IPS-NIHi11 (cell line): ENCODE measurements at places on chromosomes 12 and 14.

DNA sequence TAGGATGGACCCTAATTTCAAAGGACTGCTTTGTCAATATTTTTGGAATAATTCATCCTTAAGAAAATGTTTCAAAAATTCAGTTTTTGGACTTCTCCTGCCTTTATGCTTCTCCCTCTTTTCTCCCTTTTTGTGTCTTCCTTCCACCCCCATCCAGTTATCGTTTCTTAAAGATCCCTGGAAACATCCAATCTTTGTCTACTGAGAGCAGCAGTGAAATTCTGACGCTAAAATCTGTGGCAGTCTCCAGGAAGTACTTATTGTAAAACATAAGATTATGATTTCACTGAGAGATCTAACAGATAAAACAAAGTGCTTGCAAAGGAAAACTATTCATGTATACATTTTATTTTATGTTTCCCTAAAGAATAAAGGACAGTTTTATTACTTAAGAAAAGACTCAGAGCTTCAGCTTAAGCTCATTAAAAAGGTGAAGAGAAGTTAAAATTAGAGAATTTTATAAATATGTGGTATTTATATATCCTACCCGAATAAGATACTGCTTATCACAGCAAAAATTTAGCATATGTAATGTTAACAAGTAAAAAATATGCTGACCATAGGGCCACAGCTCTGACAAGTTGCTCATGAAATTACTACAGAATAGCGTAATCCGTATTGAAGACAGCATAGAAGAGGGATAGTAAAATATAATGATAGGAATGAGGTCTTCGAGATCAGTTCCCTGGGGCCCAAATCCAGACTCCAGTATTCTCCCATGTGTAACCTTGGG is 6.9 kb downstream of the FRMD6 start:
- DNase-seq = no peak

DNA sequence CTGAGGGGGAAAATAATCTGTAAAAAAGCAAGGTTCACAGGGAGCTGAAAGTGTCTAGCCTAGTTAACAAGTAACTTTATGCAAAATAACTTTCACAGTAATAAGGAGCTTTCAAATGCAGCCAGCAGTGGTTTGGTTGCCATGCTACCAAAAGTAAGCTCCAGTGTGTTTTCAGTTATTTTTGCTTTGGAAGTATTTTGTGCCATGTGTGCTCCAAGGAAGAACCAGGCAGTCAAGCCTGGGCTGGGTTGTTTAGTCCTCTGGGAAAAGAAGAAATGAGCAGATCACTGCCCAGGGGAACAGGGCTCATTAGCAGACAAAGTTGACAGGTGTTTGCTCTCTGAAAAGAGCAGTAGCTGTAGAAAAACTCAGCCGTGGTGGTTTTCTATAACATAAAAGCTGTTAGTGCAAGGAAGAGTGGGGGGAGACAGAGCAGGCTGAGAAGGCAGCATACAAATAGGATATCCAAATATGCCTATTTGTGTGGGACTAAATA is 92.8 kb upstream of the TMTC2 start:
- no peak for DNase-seq

GRCh38 chr14:88325883-88326282 is 2.8 kb upstream of the KCNK10 start:
- DNase-seq = no peak

GRCh38 chr12:50049254-50050118 is 7.9 kb upstream of the ASIC1 start:
- DNase-seq = no peak

DNA sequence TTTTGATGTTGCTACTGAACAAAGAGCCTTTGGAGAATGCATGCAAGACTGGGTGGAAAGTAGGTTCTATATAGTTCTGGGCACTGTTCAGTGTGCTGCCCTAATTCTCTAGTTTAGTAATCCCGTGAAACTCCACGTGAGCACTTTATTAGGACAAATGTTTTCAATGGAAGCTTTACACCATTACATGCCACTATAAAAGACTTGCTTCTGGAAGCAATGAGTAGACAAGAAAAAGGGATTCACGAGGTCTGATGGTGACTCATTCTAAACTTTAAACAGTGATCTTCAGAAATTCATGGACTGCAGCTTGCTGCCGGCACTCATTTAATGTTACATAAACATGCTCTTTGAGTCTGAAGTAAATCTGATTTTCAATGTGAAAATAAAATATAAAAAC is 22.3 kb downstream of the ATG14 start:
- DNase-seq = no peak

DNA sequence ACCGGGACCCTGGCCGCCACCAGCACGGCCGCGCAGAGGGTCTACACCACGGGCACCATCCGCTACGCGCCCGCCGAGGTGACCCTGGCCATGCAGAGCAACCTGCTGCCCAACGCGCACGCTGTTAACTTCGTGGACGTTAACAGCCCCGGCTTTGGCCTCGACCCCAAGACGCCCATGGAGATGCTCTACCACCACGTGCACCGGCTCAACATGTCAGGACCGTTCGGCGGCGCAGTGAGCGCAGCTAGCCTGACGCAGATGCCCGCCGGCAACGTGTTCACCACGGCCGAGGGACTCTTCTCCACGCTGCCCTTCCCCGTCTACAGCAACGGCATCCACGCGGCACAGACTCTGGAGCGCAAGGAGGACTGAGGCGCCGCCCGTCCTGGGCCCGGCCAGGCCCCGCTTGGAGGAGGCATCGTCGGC is 150.1 kb downstream of the EGLN3 start:
- no peak for DNase-seq

DNA sequence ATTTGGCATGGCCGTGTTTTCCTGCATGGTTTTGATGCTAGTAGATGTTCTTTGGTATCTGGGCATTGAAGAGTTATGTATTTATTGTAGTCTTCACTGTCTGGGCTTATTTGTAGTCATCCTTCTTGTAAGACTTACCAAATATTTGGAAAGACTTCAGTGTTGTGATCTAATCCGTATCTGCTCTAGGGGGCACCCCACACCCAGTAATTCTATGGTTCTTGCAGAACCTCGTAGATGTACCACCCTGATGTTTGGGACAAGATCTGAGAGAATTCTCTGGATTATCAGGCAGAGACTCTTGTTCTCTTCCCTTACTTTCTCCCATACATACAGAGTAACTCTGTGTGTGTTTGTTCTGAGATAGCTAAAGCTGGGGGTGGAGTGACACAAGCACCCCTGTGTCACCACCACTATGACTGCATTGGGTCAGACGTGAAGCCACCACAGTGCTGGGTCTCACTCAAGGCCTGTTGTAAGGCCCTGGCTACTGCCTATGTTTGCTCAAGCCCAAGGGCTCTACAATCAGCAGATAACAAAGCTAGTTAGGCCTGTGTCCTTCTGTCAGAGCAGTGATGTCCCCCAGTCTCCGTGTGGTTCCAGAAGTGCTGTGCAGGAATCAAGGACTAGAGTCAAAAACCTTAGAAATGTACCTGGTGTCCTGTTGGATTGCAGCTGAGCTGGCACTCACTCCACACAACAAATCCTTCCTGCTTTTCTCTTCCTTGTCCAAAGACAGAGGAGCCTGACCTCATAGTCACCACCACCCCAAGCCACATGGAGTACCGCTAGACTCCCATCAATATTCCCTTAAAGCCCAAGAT is 9.6 kb downstream of the RDH16 start:
- DNase-seq = no peak

DNA sequence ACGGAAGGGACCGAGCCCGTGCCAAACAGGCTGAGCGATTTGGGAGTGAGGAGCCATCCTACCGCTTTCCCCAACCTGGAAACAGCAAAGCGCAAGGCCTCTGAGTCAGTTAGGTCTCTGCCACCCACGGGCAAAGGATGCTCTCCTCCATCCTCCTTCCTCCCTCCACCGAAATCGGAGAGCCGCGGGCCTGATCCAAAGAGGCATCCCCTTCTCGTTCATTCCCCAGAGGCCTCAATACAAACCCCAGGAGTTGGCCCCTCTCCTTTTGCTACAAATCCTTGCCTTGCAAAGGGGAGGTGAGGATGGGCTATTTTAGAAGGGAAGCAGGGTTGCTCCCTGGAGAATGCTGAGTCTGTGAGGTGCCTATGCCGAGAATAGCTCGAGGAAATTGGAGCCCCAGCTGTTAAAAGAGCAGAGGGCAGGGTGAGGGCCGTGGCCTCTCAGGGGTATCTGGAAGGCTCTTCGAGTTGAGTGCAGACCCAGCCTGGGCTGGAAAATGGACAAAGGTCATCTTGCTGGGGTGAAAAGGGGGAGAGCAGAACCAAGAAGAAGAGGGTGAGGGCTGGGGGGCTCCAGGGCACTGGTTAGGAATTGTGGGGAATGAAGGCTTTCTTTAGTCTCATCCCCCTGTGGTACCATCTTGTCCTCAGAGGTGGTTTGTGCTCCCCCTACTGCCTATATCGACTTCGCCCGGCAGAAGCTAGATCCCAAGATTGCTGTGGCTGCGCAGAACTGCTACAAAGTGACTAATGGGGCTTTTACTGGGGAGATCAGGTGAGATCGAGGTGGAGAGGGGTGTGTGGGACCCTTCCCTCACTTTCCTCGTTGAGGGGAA is 1.1 kb downstream of the TPI1 start:
- no peak for DNase-seq

DNA sequence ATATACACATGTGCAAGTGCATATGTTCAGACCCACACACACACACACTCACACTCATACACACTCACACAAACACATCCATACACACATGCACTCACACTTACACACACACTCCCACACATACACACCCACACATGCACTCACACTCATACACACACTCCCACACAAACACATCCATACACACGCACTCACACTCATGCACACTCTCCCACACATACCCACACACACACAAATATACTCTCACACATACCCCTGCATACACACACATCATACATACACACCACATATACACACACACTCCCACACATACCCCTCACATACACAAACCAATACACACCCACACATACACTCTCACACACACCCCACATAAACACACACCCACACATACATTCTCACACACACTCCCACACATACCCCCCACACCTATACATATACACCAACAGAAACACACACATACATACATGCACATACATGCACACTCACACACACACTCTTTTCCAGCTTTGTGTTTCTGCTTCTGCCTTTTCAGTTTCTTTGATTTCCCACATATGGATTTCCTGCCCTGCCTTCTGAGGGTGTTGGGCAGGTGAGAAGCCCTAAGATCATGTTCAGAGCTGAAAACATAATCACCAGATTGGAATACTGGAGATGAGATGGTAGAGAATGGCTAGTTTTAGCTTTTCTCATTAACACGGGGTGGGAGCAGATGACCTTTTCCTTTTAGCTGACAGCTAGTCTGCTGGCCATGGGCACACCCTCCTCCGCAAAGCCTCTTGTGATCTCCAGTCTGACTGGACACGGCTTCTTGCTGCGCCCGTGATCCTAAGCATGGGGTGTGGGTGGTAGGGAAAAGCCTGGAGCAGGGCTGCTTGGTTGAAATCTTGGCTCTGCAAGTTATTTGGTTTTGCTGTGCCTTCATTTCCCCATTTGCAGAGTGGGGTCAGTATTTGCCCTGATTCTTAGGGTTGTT is 214.0 kb downstream of the CHST11 start:
- no peak for DNase-seq

DNA sequence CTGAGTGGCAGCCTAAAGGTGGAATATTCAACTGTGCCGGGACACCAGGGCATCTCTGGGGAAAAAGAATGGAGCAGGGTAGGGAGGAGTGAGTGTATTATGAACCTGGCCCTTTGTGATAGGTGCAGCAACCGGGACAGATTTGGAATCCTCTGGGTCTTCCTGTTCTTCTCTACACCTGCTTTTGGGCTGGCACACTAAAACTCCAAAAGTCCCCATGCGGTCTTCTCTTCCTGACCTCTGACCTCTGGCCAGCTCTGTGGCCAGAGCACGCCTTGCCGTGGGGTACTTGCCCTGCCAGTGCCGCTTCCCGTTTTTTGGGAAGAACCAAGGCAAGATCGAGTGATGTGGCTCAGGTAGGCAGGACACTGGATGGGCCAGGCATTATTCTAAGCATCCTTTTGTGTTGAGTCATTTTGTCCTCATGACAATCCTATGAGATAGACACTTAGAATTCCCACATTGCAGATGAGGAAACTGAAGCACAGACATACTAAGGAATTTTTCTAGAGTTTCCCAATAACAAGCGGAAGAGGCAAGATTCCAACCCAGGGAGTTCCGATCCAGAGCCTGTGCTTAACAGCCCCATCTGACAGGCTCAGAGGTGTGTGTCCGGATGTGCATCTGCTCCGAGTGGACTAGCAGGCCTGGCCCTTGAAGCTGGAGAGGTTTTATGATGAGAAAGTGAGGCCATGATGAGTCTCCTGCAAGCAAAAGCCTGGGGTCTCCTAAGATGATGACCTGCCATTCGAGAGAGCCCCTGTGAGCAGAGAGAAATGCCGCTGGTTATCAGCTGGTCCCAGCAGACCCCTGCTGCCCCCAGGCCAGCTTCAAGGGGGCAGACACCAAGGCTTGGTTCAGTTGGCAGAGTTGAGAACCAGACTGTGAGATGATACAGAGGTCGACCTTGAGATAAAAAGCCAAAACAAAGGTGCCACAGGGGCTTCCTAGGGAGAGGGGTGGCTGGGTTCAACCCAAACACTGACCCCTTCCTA is 67.9 kb upstream of the ESRRB start:
- no peak for DNase-seq
